ENCODE measurements at places on chromosomes 5 and 9. TPM values are rescaled to one million over a fixed set of nuclear protein-coding genes. Genes with fewer than 3 reads are reported as not detected.

Gene GRM6
- total RNA-seq, result 0.27 TPM

GRCh38 chr5:150757087-150757649 is 1.6 kb downstream of the DCTN4 start:
- DNase-seq, result no peak

- DNase-seq, result no peak
Measured at GRCh38 chr5:157607371-157608161, 32.0 kb upstream of the ADAM19 start.

DNA sequence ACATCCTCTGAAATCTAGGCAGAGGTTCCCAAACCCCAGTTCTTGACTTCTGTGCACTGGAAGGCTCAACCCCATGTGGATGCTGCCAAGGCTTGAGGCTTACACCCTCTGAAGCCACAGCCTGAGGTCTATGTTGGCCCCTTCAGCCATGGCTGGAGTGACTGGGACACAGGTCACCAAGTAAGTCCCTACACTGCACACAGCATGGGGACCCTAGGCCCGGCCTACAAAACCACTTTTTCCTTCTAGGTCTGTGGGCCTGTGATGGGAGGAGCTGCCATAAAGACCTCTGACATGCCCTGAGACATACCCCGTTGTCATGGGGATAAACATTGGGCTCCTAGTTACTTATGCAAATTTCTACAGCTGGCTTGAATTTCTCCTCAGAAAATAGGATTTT is 418.8 kb upstream of the CCNH start:
- DNase-seq, result no peak

Gene KLF4
- 5.4 TPM for total RNA-seq

Gene FOXI1
- not detected for total RNA-seq

Gene ARID3C
- total RNA-seq, result 0.45 TPM

Gene LCN6
- total RNA-seq, result not detected

- DNase-seq, result no peak
Measured at GRCh38 chr5:110376281-110376951, 350.1 kb downstream of the TMEM232 start.

DNA sequence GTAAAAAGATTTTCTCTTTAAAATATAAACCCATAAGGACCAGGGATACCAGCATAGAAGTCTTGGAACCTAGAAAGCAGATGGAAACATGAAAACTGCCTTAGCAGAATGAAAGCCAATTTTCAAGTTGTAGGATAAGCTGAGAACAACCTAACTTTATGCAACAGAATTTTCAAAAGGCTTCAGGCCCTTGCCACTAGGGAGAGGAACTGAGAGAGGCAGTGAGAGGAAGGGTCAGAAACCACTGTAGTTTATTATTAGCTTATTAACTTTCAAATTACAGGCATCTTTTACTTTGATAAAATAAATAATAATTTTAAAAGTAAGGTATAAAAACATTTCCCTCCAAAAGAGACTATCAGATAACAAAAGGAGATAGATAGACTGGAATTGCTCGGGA is 33.4 kb downstream of the FAM81B start:
- DNase-seq, result no peak

DNA sequence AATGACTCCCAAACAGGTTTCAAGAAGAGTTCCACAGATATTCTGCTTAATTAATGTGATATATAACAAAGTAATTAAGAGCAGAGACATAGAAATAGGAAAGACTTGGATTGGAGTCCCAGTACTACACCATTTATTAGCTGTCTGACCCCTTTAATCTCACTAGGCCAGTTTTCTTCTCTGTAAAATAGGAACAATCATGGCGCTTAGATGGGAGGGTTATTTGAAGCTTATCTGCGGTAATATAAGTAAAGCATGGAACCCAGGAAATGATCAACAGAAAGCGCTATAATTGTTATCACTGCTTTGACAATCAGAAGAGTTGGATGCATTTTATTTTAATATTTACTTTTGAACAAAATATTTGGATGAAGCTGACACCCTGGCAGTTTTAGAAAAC is 71.3 kb upstream of the IFNE start:
- no peak for DNase-seq

GRCh38 chr9:4689687-4690104 is 10.3 kb downstream of the CDC37L1 start:
- no peak for DNase-seq

Gene MTREX
- total RNA-seq, result 78.8 TPM

Gene SLC36A2
- total RNA-seq, result not detected

GRCh38 chr5:78813286-78813685 is 164.7 kb upstream of the LHFPL2 start:
- DNase-seq, result no peak

DNA sequence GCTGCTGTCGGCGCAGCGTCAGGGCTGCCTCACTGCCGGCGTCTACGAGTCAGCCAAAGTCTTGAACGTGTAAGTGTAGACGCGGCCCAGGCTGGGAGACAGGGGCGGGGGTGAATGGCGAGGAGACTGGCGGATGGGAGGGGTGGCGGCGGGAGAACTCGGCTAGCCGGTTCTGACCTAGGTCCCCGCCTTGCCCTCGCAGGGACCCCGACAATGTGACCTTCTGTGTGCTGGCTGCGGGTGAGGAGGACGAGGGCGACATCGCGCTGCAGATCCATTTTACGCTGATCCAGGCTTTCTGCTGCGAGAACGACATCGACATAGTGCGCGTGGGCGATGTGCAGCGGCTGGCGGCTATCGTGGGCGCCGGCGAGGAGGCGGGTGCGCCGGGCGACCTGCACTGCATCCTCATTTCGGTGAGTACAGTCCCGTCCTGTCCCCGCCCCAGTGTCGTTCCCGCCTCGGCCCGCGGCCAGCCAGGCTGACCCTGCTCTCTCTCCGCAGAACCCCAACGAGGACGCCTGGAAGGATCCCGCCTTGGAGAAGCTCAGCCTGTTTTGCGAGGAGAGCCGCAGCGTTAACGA is 745 bp downstream of the GADD45G start:
- peak; percentile 61 for DNase-seq

DNA sequence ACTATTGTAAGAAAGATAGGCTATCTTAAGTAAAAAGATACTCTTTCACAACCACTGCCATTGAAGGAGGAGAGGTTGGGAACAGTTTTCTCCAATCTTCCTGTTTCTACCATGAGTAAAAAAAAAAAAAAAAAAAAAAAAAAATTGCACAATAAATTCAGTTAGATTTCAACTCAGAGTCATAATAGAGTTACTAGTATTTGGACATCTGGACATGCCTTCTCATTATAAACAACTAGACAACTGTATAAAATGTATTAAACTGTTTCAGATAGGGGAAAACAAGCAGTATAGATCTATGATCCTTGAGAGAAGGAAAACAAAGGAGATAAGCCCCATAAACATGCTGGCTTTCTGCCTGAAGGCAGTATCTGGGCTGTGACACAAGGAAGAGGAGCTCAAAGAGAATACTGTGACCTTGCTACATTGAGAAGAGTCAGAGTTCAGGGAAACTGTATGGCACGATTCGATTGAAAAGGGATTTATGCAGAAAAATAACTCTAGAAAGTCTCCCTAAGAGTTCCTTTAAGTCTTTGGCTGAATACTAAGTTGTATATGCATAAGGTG is 249.2 kb upstream of the POU5F2 start:
- no peak for DNase-seq

DNA sequence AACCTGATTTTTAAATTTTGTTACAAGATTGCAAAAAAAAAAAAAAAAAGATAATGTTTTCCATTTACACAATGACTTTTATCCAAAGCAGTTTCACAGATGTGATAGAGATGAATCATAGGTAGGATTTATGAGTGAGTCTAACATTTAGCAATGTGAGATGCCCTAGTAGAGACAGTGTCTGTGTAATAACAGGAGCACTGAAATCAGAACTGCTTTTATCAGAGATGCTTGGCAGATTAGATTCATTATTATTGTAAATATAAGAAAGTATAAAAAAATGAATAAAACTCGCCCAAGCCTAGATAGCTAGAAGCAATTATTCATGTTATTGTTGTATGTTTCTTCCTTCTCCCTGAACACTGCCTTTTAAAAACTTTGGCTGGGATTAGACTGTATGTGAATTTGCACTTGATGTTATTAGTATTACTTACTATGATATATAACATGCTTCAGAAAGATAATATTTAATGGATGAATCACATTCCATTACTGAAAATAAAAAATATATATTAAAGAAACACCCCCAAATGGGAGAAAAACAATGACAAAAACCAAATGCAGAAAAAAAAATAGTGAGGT is 567.3 kb upstream of the KLF4 start:
- no peak for DNase-seq

Gene GLRA1
- 3.6 TPM for total RNA-seq

Gene ZCCHC10
- 15.3 TPM for total RNA-seq
